ENCODE measurements at places on chromosomes 2 and 18.

DNA sequence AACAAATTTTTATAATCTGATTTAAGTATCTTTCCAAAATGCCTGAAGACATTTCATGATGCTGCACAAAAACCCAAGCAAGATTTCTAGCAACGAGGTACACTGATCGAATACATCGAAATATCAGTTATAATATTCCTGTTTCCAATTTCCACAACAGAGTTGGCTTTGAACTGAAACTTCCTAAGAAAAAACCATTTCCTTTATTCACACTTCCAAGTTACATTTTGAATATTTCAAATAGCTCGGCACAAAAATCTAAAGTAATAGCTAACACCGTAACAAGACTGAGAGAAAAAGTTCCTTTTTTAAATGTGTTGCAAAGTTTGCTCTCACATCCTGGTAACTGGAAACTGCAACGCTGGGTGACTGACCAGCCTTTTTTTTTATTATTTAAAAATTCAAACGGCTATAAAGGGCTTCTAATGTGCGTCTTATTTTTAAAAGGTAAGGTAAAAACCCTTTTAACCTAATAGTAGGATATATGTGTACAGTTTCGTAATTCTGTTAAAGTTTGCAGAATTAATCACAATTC is 1.7 kb downstream of the HNRNPLL start:
- DNase-seq, result no peak

- no peak for DNase-seq
Observed at GRCh38 chr2:156005531-156005930, 327.0 kb downstream of the NR4A2 start.

- no peak for DNase-seq
Observed at GRCh38 chr2:167057446-167057845, 169.2 kb downstream of the XIRP2 start.

DNA sequence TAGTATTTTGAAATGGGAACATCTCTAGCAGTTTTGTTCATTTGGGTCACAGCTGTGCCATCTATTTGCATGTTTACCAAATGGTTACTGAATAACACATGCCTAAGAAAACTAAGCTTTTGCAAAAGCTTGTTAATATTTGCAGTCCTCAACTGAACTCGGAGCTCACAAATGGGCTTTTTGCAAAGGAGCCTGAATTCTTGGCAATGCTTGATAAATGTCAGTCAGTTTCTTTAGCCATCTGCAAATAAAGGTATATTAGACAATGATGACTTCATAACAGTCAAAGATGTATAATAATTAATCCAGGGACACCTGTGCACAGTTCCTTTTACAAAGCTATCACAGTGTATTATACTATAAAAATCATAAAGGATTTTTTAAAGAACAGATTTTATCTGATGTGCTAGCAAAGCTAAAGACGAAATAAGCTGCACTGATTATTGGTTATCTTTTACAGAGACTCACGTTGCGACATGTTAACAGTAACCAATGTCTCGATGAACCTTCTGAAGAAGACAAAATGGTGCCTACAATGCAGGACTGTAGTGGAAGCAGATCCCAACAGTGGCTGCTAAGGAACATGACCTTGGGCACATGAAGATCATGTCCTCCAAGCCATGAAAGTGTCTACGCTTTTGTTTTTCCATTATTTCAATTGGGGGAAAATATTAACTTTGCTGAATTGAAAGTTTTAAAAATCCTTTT is 248.4 kb upstream of the KCNJ3 start:
- no peak for DNase-seq

GRCh38 chr2:37869771-37870170 is 55.3 kb upstream of the RMDN2 start:
- DNase-seq, result no peak

- no peak for DNase-seq
Observed at GRCh38 chr2:165328272-165328671, 89.1 kb downstream of the SCN2A start.
